Right renal pelvis (tissue), 4 donors: ENCODE measurements at places on chromosomes 2 and 18. TPM values are rescaled to one million over a fixed set of nuclear protein-coding genes. Genes with fewer than 3 reads are reported as not detected.

DNA sequence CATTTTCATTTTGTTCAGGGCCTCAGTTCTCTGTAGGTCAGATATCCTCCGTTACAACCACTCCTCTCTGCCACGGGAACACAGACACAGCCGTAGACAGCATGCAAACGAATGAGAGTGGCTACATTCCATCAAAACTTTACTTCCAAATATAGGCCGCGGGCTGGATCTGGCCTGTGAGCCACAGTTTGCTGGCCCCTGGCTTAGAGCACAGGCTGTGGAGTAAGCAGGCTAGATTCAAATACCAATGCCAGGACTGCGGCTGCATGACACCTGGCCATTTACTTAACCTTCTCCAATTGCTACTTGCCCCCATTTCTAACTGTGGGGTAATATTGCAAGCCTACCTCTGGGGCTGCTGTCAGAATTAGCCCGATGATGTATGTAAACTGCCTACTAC lies 325.8 kb upstream of the POU3F3 start:
- DNase-seq: no peak

- DNase-seq: no peak
Observed at GRCh38 chr2:37367310-37367709, 22.9 kb downstream of the QPCT start.

DNA sequence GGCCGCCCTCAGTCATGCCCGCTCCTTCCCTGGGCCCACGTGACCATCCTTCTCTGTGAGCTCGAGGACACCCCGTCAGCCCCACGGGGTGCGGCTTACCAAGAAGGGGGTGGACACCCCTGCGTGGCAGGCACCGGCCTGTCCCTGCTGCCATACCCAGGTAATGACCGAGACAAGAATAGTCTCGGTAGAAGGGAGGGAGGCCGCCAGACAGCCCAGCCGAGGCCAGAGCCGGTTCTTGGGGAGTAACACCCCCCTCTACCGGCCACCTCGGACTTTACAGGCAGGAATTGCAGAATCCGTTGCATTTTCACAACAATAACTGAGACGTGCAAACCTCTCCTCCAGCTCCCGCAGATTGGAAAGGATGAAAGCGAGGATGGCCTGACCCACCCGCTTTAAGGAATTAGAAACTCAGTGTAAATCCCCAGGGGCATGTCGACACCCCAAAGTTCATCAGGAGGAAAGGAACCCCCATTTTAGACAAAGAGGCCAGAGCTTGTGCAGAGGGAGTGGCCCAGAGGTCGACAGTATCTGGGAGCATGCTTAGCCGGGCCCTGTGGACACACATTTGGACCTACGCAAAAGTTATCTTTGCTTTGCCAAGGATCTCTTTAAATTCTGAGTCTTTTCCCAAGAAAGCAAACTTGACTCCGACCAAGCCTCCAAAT lies 60.1 kb upstream of the GLI2 start:
- DNase-seq: no peak

The ACADL gene
- 18.9 TPM for polyA plus RNA-seq

DNA sequence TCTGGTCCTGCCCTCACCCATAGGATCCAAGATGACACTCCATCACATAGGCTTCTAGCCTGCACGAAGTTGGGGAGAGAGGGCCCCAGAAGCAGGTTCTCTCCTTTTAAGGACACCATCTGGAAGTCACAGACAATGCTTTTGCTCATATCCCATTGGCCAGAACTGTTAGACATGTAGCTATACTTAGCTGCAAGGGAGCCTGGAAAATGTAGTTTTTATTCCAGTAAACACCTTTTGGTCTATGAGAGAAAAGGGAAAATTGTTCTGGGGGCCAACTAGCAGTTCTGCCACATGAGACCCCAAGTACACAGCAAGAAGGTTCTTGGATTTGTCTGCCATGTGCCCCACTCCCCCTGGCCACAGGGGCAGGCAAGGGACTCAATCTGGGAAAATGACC lies 206.1 kb downstream of the ZFP36L2 start:
- DNase-seq: no peak

GRCh38 chr2:136051001-136051724 lies 65.7 kb upstream of the DARS1 start:
- no peak for DNase-seq

- no peak for DNase-seq
Observed at GRCh38 chr2:218125626-218126080, at the start of gene CXCR2. Gene CXCR2, plus strand, starts transcription at chr2:218126028. Its CDS starts 8,774 bp downstream, at chr2:218134802.

- DNase-seq: peak; percentile 8
Observed at GRCh38 chr2:39435741-39436591, 1.1 kb downstream of the MAP4K3 start.

The ADAM23 gene
- polyA plus RNA-seq: 5.0 TPM

The ATP6V1C2 gene
- 8.0 TPM for polyA plus RNA-seq

The CELF4 gene
- polyA plus RNA-seq: 3.6 TPM

- no peak for DNase-seq
Observed at GRCh38 chr2:217662984-217663602, 339.7 kb downstream of the TNS1 start.

DNA sequence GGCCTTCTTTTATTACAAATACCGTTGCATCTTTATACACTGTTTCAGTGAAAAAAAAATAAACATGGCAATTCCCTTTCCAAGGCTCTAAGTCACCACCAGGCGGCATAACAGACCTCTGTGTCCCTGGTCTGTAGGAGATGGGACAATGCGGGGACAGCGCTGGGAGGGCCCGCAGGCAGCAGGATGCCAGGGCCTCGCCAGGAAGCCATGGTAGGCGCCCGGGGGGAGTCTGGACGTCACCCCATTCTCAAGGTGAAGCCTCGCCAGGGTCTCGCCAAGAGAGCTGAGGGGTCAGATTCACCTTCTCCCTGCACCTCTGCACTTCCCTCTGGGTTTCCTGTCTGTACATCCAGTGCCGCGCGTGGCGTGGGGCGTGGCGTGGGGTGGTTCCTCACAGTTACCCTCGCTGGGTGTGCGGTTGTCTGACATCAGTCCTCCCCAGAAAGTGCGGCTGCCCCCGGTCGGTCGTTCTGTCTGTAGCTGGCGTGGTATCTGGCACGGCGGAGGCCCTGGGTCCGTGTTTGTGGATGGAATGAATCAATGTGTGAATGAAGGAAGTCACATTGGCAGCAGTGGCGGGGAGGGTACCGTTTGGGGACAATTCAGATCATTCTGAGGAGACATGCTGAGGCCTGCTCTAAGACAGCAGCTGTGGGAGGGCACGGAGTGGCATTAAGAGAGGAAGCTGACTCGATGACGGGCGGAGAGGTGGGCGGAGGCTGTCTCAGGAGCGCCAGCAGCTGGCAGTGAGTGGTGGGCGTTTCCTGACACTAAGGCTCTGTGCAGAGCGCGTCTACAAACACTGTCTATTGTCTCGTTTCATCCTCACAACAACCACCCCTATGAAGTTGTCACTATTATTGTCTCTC lies 46.0 kb downstream of the LRRFIP1 start:
- DNase-seq: no peak

- no peak for DNase-seq
Observed at GRCh38 chr2:56918790-56919189, 735.0 kb downstream of the CCDC85A start.

The ZNF521 gene
- 41.2 TPM for polyA plus RNA-seq

- DNase-seq: no peak
Observed at GRCh38 chr18:5155218-5155906, 41.7 kb downstream of the AKAIN1 start.

DNA sequence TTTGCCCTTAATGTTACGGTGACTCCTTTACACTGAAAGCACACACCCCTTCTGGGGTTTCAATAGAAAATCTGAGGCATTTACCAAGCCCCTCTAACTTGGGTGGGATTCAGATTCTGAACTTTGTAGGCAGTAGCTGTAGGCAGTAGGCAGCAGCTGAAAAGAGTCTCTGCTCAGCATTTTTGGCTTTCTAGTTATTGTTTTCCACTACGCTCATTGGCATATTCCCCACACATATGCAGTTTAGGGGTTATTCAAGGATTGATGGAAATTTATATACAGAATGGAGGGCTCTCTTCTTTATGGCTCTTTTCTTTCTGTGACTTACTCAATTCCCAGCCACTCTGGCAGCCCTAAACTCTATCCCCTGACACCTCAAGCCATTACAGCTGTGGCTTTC lies 232.7 kb upstream of the REV1 start:
- no peak for DNase-seq

DNA sequence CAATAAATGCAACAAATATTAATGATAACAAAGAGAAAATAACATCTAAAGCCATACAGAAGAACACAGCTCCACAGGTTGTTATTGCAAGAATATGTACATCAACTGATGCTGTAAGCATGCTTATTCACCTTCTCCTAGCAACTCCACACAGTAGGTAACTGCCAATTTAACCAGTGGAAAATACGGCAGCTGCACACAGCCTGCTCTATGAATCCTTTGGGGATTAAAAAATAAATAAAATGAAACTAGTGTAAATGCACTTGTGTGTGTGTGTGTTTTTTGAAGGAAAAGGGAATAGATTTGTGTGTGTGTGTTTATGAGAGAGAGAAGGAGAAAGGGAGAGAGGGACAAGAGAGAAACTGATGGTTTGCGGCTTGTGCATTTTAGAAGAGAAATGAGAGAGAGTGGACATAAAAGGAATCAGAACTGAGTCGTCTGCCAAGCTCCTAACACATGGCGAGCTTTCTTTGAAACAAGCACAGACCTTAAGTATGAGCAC lies 96.2 kb upstream of the PDE1A start:
- DNase-seq: no peak

The RGPD3 gene
- 0.06 TPM for polyA plus RNA-seq

GRCh38 chr18:63987743-63988142 lies 17.9 kb downstream of the SERPINB8 start:
- no peak for DNase-seq

DNA sequence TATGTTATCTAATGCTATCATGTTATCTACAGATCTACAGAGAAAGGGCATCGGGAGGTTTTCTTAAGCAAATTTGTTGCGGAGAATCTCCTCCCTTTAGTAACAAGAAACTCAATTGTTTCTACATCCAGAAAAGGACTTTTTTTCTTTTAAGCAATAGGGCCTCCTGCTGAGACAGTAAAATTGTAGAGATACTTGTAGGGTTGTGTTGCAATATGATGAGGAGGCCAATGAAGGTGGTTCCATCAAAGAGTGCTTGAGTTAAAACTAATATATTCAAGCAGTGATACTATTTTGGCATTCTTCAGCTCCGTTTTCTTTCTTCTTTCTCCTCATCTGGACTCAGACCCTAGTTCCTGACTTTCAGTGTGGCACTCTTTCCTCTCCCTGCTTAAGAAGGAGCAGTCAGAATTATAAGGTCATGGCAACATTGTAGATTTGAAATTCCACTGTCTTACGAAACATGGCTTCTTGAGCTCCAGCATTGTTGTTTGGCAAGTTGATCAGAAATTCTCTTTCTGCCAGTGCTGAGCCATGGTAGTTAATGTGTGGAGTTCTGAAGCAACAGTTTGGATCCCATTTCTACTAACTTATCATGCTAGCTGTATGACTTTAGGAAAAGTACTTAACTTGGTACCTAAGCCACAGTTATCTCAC lies 202.0 kb upstream of the SLC14A2 start:
- no peak for DNase-seq

GRCh38 chr2:143948710-143949109 lies 571.2 kb downstream of the ZEB2 start:
- no peak for DNase-seq

GRCh38 chr2:235005023-235005422 lies 53.2 kb downstream of the SH3BP4 start:
- DNase-seq: no peak

- DNase-seq: no peak
Observed at GRCh38 chr2:238970553-238971081, 122.7 kb downstream of the TWIST2 start.

DNA sequence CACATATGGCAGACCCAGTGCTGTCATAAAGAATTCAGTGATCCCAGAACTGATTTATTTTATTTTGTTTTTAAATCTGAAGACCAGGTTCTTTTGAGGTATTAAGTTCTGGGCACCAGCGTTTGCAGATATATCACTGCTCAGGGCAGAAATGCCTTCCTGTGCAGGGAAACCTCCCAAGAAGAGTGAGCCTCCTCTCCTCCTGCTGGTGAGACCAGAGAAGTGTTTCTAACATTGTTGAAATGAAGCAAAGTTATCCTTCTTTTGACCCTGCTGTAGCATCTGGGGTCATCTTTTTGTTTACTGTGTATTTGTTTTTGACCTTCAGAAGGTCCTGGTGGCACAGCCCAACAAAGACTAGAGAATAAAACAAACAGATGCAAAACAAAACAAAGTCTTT lies 94.0 kb downstream of the AQP4 start:
- DNase-seq: no peak

The CRYGC gene
- polyA plus RNA-seq: not detected

The APCDD1 gene
- 109 TPM for polyA plus RNA-seq

The NXPH2 gene
- 5.1 TPM for polyA plus RNA-seq

DNA sequence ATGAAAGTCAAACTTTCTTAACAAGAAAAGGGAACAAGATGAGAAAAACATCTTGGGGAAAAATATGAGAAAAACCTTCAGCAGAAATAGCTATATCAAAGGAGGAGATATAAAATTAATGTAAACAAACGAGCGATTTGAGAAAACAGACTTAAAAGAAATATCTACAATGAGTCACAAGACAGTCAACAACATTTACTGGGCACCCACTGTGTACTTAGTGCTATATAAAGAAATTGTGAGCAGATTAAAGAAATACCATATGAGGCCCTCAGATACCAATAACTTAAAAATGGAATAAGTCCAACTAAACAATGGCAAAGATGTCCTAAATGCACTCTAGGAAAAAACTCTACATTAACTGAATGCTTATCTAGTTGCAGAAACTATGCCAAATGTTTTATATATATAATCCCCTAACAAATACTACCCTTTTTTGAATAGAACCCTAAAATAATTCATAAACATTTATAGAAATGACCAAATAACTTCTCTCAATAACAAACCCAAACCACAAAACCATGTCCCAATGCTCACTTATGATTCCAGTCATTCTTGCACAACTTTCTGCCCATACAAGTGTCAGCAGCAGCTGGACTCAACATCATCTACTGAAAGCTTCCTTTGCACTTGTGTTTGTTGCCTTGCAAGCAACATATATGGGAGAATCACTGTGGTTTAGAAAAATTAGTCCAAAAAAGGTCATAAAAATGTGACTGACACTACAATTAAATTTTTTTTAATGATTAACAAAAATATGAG lies 83.5 kb downstream of the COBLL1 start:
- DNase-seq: no peak

The IL37 gene
- 0.26 TPM for polyA plus RNA-seq

GRCh38 chr2:57075226-57075625 lies 891.4 kb downstream of the CCDC85A start:
- DNase-seq: no peak

- DNase-seq: no peak
Observed at GRCh38 chr2:213175673-213176247, 24.3 kb upstream of the IKZF2 start.

DNA sequence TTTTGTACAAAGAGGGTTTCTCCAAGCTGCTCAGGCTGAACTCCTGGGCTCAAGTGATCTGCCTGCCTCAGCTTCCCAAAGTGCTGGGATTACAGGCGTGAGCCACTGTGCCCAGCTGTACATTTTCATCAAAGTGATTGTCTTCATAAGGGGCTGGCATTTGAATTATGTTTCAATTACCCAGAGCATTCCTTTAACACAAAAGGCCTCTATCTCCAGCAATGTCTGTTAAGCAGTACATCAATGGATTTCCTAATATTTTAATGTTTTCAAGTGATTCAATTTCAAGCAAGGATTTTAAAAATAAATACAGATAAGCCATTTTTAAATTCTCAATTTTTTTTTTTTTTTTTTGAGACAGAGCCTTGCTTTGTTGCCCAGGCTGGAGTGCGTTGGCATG lies 50.9 kb upstream of the AP1S3 start:
- DNase-seq: no peak

The RIT2 gene
- not detected for polyA plus RNA-seq
